ENCODE measurements at places on chromosomes 16 and 17.

- DNase-seq = peak; percentile 80
These were observed 114.2 kb upstream of the TMEM97 start for GRCh38 chr17:28204751-28205150.

DNA sequence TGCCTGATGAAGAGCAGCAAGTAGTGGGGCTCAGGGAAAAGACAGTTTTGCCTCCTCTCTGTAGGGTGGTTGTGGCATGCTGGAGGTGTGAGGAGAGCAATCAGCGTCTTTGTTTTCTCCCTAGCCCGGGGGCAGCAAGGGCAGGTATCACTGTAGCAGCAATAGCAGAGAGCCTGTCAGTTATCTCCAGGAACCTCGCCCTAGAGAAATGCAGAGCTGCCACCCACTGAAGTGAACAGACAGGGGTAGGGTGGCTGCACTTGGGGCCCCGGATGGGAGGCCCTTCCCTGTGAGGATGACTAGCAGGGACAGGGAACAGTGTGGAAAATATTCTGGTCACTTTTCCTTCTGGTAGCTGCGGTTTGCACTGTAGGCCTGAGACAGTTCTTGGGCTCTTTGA lies 886.5 kb downstream of the CDH8 start:
- no peak for DNase-seq

- DNase-seq = no peak
These were observed 54.7 kb downstream of the SKAP1 start for GRCh38 chr17:48375356-48375755.

- peak; percentile 44 for DNase-seq
These were observed 270.7 kb upstream of the SOX9 start for GRCh38 chr17:71849783-71850768.

- no peak for DNase-seq
These were observed 3.4 kb downstream of the TMEM11 start for GRCh38 chr17:21210411-21211076.

GRCh38 chr16:86761111-86762031 lies 183.0 kb downstream of the FOXL1 start:
- DNase-seq = peak; percentile 8

GRCh38 chr16:85681255-85681654 lies 7.5 kb downstream of the GINS2 start:
- no peak for DNase-seq

DNA sequence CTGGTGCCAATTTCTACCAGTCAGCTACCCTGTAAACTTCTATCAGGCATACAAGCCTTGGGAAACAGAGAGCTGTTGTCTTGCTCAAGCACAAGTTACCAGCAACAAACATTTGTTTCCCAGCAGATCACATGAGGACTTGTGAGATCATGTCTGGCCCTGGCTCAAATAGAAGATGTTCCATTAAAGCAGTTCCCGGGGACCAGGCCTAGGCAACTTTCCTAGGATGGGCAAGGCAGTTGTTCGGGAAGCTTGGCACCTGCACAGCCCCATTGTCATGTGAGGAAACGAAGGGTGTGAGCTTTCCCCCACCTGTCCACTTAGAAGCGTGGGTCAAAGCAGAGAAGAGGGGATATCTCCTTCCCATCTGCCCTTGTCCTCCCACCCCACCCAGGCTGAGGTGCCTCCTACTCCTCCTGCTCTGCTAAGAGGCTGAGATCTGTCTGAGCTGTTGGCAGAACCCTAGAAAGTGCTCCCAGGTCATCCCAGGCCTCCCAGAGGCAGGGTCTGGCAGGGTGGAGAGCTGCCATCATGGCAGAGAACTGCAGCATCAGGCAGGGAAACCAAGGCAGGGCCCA lies 11.2 kb upstream of the SLC47A2 start:
- no peak for DNase-seq

GRCh38 chr17:28949185-28950016 lies 1.9 kb downstream of the PHF12 start:
- DNase-seq = no peak

GRCh38 chr17:83079766-83080578 lies 563 bp downstream of the METRNL start:
- DNase-seq = no peak

GRCh38 chr16:84937196-84938005 lies 73.9 kb downstream of the ZDHHC7 start:
- no peak for DNase-seq

GRCh38 chr17:78393575-78393974 lies 15.1 kb downstream of the PGS1 start:
- no peak for DNase-seq

- no peak for DNase-seq
These were observed 137.1 kb downstream of the GAS7 start for GRCh38 chr17:10061111-10061845.

DNA sequence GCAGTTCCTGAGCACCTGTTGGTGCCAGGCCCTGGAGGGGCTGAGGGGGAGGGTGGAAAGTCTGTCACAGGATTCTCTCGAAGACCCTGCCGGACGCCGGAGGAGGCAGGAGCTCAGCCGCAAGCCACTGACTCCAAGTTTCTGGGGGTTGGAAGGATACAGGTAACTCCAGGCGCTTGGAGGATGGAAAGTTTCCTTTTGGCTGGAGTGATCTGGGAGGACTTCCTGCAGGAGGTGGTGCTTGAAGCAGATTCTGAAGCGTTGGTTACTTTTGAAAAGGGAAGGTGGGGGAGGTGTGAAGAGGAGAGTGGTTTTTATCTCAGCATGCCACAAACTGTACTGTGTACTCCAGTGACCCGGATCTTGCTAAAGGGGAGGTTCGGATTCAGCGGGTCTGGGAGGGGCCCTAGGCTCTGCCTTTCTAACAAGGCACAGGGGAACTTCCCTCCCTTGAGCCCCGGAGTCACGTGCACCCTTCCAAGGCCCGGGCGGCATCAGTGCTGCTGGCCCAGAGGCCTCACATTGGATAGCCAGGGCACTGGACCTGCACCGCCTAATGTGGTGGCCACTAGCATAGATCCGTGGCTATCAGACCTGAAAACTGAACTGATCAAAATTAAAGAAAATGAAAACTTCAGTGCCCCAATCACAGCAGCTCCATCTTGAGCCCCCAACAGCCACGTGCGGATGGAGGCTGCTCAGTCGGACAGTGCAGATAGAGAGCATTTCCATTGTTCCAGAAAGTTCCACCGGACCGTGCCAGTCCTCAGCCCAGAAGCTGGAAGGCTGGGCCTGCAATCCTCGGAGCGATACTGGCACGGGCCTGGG lies 42.2 kb upstream of the GSE1 start:
- DNase-seq = no peak

- no peak for DNase-seq
These were observed 2.0 kb downstream of the WSB1 start for GRCh38 chr17:27295945-27296344.

DNA sequence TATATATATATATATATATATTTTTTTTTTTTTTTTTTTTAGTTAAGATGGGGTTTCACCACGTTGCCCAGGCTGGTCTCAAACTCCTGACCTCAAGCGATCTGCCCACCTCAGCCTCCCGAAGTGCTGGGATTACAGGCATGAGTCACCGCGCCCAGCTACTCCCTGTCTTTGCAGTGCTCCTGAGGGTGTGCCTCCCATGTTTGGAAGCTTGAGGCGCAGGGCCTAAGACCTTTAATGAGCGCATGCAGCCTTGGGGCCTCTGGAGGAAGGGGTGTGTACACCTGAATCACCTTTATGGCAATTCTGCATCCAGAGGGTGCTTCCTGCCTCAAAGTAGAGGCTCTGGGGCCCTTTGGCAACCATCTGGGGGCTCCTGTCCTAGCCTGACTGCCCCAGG lies 219.4 kb upstream of the CIBAR2 start:
- no peak for DNase-seq

DNA sequence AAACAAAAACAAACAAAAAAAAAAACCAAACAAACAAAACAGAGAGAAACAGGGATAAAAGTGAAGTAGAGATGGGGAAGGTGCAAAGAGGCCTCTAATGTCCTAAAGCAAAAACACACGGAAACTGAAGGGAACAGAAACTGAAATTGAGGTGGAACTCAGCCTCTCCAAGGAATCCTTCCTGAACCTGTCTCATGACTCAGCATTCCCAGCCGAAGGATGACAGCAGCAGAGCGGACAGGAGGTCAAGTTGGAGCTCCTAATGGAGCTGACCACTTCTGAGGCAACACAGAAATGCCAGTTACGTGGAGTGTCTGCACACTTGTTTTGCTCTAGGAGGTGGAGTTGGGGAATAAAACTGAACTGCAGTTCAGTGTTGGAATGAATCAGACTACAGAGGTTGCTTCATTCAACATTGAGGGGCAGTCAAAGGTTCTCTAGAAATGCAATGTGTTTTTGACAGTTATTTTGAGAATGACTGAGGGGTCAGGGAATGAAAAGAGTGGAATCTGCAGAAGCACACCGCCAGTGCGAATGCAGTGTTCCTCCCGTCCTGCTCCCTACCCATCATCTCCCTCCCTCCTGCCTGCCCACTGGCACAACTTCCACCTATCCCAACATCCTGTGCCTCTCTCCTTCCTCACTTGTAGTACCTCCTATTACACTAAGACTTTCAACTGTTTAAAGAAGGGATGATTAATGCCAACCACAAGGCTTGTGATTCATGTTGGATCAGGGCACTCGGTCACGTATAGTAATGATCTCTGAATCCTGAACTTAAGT lies 6.3 kb downstream of the UBE2O start:
- DNase-seq = peak; percentile 94

- DNase-seq = no peak
These were observed 14.0 kb downstream of the PRSS54 start for GRCh38 chr16:58280846-58281301.

DNA sequence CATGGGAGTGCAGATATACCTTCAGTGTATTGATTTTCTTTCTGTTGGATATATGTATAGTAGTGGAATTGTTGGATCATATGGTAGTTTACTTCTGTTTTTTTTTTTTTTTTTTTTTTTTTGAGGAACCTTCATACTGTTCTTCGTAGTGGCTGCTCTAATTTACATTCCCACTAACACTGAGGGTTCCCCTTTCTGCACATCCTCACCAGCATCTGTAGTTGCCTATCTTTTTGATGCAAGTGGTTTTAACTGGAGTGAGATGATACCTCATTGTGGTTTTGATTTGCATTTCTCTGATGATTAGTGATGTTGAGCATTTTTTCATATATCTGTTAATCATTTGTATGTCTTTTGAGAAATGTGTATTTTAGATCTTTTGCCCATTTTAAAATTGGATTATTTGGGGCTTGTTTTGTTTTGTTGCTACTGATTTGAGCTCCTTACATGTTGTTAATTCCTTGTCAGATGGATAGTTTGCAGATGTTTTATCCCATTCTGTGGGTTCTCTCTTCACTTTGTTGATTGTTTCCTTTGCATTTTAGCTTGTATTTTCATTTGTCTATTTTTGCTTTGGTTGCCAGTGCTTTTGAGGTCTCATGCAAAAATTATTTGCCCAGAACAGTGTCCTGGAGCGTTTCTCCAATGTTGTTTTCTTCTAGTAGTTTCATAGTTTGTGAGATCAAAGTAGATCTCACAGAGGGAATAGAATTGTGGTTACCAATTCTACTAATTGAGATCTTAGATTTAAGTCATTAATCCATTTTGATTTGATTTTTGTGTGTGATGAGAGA lies 25.0 kb upstream of the BCAS3 start:
- no peak for DNase-seq

DNA sequence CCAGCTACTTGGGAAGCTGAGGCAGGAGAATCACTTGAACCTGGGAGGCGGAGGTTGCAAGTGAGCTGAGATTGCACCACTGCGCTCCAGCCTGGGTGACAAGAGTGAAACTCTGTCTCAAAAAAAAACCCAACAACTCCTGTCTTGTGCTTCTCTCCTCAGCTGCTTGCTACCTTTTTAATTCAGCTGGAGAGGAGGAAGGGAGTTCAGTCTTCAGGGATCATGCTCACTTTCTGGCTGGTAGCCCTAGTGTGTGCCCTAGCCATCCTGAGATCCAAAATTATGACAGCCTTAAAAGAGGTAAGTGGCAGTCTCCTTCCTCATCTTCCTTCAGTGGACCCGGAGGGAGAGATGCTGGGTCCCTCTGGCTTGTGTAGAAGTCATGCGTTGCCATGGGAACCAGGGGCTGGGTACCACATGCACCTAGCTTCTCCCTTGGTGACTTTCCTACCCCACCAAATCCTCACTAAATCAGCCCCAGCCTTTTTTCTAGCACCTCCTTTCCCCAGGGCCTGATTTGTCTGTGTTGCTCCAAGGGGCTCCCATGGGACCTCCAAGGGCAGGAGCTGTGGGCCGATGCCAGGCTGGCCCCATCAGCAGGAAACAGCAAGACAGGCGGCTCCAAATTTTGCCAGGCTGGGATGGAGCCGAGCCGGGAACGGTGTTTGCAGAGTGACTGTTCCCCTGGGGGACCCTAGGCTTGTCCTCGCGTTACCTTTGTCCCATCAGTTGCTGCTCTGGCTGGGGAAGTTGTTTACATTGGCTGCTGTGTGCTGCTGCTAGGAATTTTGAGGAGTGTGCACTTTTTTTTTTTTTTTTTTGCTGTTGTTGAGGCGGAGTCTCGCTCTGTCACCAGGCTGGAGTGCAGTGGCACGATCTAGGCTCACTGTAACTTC lies 65.2 kb downstream of the ABCC1 start:
- no peak for DNase-seq

GRCh38 chr17:5241861-5242671 lies 7.4 kb upstream of the SCIMP start:
- no peak for DNase-seq

GRCh38 chr17:17902877-17903276 lies 66.1 kb upstream of the SREBF1 start:
- DNase-seq = no peak

DNA sequence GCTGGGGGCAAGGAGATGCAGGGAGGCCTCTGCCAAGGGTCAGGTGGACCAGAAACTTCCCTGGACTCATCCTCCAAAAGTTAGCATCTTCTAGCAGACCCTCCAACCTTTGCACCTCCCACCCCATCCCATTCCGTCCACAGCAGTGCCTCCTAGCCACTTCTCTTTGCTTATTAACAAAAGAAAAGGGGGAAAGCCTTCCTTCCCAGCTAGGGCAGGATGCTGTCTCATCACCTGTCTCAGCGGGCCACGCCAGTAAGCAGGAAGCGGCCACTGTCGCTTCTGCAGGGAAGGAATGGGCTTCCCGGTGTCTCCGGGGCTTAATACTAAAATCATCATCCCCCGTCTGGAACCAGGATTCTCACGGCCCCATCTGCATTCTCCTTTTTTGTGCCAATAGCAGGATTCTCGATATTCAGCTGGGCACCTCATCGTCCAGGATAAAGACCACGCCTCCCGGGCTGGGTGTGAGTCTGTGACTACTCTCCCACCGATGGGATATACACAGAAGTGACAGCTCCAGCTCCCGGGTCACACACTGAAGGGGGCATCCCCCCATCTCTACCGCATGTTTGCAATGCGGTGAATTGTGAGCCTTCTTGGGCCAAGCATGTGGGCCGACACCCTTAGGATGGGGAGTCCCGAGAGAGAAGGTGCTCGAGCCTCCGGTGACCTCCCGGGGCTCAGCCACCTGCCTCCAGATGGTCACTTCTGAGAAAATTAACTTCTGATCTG lies 15.5 kb upstream of the RBFOX3 start:
- no peak for DNase-seq

DNA sequence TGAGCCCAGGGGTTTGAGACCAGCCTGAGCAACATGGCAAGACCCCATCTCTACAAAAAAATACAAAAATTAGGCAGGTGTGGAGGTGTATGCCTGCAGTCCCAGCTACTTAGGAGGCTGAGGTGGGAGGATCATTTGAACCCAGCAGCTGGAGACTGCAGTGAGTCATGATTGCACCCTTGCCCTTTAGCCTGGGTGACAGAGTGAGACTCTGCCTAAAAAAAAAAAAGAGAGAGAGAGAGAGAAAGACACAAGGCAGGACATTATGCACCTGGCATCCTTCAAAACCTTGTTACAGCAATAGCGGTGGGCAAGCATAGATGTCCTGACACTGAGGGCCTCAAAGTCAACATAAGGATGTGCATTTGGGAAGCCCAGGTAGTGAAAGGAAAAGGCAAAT lies 19.9 kb upstream of the SIAH1 start:
- no peak for DNase-seq

Data from RCC 7860 (cell line).